ENCODE measurements at places on chromosomes 11 and 22.

- no peak for DNase-seq
These were observed 77.8 kb upstream of the DDI1 start for GRCh38 chr11:103958475-103959215.

- DNase-seq: no peak
These were observed 1487.0 kb downstream of the LRRC4C start for GRCh38 chr11:39972461-39972860.

DNA sequence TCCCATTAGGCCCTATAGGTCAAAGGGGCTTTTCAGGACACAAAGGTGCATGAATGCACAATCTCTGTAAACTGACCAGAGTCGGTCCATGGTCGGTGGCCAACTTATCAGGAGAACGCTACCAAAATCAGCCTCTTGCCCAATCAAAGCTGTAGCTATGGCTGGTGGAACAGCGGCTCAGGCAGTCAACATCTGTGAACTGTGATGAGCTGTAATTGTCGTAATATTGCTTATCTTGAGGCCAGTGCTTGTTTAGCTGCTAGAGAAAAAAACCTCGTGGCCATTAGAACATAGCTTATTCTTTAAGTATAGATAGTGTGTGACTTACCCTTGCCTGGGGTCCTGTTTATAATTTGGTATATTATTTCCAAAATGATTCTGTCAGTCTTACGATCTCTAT, 14.4 kb upstream of the CHST1 start:
- no peak for DNase-seq

- DNase-seq: peak; percentile 58
These were observed 26.9 kb downstream of the SNAP29 start for GRCh38 chr22:20885557-20886323.

DNA sequence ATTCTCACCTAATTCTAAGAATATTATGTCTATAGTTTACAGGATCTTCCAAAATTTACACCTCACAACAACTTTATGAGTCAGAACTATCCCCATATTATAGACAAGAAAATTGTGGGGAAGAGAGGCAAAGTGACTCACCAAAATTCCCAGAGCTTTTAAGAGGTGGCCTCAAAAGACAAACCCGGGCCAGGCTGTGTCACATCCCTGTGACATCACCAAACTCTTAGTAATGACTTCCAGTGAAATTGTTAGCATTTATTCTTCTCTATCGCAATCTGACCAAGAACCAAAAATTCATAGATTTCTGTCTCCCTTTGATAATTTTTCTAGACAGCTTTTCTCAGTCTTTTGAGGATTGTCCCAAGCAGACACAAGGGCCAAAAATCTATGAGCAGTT, 134.3 kb downstream of the SNX19 start:
- DNase-seq: no peak

GRCh38 chr11:123055191-123055901, 6.6 kb downstream of the HSPA8 start:
- no peak for DNase-seq

GRCh38 chr11:43920598-43921419, 21.6 kb upstream of the C11orf96 start:
- peak; percentile 58 for DNase-seq

- peak; percentile 63 for DNase-seq
These were observed 23.6 kb upstream of the ETS1 start for GRCh38 chr11:128610721-128611617.

DNA sequence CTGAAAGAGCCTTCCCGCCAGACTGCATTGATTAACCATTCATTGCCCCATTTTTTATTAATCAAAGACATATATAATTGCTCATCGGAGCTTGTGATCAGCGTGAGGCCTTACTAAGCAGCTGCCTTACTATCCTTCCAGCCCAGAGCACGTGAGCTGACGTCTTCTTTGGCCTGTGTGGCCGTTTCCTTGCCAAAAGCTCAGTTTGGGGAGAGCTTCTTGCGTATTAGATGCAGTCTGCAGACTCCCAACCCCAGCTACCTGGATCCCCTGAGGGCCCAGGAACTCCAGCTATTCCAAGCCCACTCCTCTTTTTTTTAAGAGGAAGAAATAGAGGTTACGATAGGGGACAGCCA, 784 bp upstream of the SLC43A3 start:
- no peak for DNase-seq

DNA sequence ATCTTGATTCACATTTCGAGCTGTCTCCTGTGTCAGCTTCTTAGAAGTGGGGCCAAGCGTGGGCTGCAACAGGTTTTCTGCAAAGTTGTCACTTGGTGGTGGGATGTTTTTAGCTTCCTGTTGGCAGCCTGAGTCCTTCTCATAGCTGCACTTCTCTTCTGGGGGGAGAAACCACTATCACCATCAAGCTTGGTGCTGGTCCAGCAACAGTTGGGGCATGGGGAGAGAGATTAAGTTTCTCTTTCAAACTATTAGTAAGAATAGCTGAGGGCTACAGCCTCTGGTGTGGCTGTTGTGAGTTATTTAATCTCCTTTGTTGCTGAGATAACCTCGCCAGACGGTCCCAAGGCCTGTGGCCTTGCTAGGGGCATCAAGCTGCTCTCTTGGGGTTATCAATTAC, 123.3 kb upstream of the CRYBB3 start:
- peak; percentile 63 for DNase-seq

DNA sequence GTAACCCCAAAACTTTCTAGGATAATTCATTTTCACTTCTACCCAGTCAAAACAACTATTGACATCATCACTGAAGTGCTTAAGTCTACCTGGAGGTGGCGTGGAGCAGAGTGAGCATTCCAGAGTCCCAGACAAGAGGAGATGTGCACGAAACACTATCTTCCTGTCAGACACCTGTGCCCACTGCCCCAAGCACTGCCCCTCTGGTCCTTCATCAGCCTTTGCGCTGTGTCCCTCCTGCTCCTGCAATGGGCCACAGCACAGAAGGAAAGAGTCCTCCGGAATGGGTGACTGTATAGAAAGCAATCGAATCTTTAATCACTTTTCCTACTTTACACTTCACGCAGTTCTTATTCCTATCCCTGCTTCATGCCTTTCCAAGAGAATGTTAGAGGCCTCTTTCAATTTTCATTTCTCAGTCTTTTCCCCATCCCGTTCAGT, 512 bp upstream of the GRIA4 start:
- DNase-seq: peak; percentile 6

- DNase-seq: no peak
These were observed 58.9 kb upstream of the MYEOV start for GRCh38 chr11:69234740-69235710.

DNA sequence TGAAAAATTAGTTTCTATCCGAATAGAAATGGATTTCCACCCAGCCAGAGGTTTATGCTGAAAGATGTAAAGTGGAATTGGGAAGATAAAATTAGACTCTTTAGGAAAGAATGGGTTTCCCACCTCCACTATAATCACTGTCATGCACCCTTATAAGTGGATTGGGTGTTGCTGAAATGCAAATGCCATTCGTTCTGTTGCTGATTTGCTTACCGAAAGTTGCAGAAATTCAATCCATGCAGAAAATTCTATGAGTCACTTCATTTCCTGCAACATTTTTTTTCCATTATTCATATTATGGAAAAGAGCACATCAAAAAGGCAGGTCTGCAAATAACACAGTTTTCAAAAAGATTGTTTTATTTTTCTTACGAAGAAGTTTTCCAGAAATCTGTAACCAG, 65.6 kb downstream of the LDLRAD3 start:
- no peak for DNase-seq

DNA sequence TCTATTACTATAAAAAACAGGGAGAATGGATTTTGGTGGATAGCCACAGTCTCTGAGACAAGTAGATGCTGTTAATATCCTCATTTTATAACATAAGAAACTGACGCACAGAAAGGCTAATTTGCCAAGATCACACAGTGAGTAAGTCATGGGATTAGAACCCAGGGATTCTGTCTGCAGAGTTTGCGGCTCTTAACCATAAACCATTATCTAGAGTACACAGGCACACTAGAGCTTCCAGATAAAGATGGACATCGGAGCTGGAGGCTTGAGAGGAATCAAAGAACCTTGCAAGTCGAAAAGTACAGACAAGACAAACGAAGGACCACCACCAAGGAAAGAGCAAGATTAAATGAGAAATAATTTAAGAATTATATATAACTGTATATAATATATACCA, 11.3 kb downstream of the LGALS12 start:
- DNase-seq: no peak

GRCh38 chr11:108223348-108224149, 682 bp downstream of the ATM start:
- peak; percentile 70 for DNase-seq

GRCh38 chr11:72741429-72741833, 10.8 kb downstream of the ARAP1 start:
- DNase-seq: no peak

DNA sequence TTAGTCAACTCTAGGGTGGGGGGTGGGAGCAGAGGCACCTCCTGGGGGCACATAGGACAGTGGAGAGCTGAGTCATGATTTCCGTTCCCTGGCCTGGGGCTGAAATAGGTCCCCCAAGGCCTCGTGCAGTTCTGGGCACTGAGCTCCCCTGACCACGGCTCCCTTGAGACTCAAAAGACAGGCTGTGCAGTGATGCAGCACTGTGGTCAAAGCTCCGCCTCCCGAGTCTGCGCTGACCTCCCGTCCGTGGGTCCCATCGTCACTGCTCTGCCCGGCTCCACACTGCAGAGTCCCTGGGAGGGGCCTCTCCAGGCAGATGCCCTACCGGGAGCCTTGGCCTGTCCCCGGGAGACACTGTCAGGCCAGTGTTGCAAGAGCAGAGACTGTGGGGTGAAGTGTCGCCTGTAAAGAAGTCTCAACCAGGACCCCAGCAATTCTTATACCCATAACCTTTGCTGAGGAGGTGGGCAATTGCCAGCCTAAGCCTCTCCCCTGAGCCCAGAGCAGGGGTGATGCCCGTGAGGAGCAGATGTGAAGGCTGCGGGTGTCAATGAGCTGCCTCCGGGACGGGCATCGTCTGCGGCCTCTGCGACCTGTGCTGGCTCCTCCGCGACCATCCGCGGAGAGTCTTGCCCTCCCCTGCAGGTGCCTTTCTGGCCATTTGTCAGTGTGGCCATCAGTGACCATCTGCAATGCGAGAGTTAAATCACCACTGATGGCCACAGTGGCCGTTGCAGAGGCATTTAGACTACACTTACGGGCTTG, 877.3 kb downstream of the BRD1 start:
- no peak for DNase-seq

GRCh38 chr11:77104727-77105126, 2.1 kb downstream of the OMP start:
- no peak for DNase-seq

DNA sequence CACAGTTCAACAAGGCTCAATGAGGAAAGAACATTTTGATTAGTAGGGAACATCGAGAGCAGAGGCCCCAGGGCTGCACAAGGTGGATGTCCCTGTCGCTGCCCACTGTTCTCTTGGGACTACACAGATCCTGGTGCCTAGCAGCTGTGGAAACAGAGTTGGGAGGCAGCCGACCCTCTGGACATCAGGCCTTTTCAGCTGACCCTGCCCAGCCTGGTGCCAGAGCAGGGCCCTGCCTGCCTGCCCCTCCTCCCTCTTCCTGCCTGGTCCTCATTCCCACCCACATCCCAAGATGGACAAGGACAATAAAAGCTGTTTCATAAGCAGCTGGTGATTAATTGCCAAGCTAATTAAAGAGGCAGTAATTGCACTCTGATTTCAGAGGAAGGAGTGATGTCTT, 60.7 kb downstream of the NFAM1 start:
- no peak for DNase-seq

GRCh38 chr11:65096926-65097325, 912 bp downstream of the VPS51 start:
- no peak for DNase-seq

- DNase-seq: peak; percentile 35
These were observed 709 bp downstream of the FTH1 start for GRCh38 chr11:61966734-61967115.

- no peak for DNase-seq
These were observed 1.0 kb downstream of the KIAA1671 start for GRCh38 chr22:24953384-24954113.

DNA sequence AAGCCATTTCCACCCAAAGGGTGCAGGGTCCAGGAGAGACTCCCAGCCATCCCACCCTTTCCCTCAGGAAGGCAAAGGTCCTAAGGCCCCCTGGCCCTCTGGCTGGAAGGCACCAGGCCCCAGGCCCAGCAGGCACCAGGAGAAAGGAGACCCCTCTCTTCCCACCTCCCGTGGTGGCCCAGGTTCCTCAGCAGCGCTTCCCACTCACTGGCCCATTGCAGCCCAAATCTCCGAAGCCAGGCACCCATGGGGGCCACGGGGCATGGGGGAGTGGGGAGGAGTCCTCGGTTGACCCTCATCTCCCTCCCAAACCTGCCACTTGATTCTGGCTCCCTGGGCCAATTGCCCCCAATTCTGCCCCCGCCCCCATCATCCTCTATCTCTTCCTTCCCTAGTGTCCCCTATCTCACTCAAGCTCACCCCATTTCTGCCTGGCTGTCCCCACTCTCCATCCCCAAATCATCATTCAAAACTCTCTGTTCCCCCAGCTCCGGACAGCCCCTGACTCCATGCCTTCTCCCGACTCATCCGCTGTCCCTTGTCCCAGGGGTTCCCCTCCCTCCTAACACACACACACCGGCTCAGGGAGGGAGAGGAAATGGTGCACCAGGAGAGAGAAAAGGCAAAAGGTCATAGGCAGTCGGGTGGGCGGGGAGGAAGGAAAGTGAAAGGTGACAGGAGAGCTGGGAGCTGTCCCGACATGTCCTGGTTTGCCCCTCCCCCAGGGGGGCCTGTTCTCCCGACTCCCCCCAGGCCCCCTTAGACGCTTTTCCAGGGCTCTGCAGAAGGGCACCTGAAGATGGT, 1.2 kb downstream of the LIF start:
- DNase-seq: peak; percentile 29

GRCh38 chr11:123924027-123924426, 15.4 kb upstream of the OR4D5 start:
- no peak for DNase-seq

GRCh38 chr22:42184852-42185251, 54.2 kb upstream of the CYP2D6 start:
- peak; percentile 26 for DNase-seq

DNA sequence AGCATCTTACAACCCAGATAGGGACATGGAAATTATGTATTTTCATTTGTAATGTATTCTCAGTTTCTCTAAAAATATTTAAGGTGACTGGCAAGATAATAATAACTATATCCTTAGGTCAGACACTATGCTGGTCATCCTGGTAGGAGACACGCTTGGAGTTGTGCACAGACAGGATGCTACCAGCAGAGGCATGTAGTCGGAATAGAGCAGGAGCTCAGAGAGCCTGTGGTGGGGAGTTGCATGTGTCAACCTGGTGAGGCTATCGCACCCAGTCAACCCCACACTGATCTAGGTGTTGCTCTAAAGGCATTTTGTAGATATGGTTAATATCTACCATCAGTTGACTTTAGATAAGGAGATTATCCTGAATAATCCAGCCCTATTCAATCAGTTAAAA, 318.5 kb downstream of the MIAT start:
- no peak for DNase-seq

- DNase-seq: peak; percentile 31
These were observed 19.6 kb downstream of the BRD1 start for GRCh38 chr22:49807780-49808708.
